ENCODE measurements at places on chromosomes 6 and 20.

DNA sequence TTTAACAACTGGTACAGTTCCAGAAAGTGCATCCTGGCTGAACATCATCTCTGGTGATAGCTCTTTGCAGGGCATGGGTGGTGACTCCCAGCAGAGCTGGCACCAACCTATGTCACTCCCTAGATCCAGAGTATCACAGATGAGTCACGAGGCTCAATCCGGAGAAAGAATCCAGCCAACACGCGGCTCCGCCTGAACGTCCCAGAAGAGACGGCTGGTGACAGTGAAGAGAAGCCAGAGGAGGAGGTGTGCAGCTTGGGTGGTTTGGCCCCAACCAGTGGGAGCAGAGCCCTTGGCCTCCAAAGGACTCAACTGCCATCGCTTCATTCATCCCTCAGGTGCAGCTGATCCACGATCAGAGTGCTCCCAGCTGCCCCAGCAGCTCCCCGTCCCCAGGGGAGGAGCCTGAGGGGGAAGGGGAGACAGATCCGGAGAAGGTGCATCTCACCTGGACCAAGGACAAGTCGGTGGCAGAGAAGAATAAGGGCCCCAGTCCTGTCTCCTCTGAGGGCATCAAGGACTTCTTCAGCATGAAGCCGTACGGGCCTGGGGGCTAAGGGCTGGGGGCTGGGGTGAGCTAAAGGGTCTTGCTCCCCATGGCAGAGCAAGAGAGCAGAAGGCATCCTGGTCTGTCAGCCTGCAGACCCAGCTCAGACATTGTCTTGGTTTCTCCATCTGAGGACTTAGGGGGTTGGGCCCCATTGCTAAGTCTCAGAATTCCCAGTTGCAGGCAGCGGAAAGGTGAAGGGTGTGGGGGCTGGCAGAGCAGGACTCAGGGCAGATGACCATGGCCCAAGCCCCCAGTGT is 27.2 kb downstream of the SLC12A5 start:
- DNase-seq, result no peak

DNA sequence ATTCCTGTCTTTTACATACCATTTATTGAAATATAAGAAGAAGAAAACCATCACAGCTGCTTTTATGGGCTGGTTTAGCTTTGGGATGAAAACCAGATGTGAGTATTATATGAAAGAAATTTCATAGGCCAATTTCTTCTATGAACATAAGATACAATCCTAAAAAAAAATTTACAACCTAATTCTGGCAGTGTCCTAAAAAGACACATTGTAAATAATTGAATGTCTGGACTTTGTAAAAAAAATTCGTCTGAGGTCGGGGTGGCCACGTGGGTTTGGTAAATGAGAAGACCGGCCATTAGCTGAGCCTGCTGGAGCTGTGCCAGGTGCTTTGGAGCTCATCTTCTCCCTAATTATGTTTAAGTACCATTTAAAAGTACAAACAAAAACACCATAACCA is 26.8 kb downstream of the DACT2 start:
- DNase-seq, result no peak

DNA sequence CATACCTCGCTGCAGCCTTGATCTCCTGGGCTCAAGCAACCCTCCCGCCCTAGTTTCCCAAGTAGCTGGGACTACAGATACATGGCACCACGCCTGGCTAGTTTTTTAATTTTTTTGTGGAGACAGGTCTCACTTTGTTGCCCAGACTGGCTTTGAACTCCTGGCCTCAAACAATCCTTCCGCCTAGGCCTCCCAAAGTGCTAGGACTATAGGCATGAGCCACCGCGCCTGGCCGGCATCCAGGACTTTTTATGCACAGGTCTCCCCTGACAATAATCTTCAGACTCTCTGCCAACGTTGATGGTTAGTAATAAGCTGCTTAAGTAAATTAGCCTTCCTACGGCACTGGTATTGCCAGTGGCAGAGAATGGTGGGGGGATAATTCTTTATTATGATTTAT is 110.5 kb upstream of the MTHFD1L start:
- DNase-seq, result no peak

DNA sequence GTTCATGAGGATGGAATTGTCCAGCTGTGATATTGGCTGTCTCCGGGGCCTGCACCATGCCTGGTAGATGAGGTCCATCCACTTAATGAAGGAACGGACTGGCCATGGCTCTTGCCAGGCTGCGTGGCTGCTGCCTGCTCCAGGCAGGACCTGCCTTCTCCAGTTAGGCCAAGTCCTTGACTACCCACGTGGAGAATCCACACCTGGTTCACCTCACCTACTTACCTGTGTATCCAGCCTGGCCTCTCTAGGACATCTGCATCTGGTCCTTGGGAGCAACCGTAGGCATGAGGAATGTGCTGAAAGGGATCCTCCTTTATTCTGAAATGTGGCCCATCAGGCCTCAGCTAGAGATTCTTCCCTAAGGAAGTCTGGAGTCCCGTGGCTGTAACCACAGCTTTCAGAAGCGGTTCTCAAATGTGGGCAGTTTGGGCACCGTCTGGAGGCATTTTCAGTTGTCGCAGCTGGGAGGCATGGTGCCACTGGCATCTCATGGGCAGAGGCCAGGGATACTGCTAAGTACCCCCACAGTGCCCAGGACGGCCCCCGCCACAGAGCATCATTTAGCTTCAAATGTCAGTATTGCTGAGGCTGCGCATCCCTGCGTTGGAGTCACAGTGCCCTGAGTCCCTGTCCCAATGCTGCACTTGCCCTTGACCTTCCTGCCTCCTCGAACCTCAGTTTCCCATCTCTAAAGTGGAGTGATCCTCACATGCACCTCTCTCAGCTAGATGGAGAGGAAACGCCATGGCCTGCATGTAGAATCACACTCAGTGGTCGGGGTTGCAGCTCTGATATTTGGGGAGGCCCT is 67.5 kb downstream of the PHACTR3 start:
- no peak for DNase-seq

GRCh38 chr20:47350181-47350550 is 6.3 kb downstream of the ZMYND8 start:
- DNase-seq, result no peak

DNA sequence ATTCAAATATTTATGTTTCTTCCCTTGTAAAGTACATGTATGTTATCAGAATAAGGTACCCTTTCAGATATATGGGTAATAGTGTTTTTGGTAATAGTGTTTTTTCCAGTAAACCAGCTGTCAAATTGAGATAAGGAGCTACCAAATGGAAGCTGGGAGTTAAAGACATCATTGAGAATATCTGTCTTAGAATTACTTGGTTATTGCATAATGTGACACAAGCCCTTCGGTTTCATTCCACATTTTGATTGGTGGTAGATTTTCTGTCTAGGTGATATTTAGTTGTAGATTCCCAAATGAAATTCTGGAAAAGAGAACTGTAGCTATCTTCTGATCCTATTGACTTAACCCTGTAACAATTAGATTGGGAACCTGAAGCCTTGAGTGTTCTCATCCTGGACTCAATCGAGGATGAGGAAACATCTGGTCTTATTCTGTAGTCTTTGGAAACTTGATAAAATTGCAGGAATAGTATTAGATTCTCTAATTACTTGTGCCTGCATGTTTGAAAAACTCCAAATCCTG is 75.1 kb upstream of the SYNJ2 start:
- DNase-seq, result no peak

DNA sequence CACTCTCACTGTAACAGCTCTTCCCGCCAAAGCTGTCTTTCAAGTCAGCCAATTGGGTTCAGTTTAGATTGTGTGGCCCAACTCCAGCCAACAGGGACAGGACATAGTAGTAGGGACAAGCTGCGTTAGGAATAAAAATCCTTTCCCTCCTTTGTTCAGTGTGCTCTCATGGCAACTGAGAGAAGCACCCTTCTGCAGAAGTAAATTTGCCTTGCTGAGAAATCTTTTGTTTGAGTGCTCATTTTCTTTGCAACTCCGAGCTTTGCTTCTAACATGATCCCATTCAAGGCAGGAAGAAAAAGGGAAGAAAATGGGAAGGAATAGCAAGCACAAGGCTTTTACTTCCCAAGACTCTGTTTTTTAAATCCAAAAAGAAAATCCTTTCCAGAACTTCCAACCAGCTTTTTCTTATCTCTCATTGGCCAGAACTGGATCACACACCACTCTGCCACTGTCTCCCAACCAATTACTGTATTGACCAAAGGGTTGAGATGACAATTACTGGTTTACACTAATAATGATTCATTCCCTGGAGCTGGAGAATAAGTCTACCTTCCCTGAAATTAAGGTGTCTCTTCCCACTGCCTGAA is 52.7 kb downstream of the STX11 start:
- no peak for DNase-seq

DNA sequence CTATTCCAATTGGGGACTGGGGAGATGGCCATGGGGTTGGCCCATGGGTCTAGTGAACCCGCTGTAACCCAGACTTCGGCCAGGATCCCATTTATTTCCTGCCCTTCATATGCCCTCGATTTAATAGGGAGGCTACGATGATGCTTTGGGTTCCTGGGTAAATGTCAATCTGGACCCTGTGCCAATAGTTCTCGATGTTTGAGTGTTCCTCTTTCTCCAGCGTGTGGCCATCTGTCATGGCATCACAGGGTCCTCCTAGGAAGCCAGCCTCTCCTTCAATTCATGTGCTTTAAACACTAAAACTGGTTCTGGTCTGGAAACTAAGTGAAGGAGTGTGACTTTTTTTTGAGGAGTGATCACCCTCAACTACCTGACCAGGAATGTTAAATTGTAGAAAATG is 28.7 kb upstream of the ELMO2 start:
- DNase-seq, result no peak

DNA sequence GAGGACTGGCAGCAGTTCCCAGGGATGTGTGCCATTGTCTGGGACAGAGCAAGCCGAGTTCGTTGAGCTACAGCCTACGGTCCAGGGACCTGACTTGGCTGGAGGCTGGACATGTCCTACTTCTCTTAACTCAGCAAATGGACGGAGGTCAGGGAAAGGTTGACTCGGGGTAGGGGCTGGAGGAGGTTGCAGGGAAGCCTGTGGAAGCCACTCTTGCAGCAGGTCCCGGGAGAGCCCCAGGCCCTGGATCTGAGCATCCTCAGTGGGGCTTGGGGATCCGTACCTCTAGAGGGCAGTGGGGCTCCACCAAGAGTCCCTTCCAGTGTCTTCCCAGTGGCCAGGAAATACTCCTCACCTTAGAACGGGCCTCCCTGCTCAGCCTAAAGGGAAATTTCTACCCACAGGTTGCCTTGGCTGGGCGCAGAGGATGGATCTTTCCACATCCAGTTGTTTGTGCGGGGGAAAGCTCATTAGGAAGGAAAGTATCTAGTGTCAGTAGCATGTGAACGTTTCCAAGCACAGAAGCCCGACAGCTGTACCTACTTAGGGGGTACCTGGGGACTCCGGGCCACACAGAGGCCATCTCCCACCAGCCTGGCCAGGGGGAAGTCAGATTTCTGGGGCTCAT is 170.2 kb downstream of the NFATC2 start:
- peak; percentile 48 for DNase-seq

- no peak for DNase-seq
These were observed 90.1 kb downstream of the ANKRD60 start for GRCh38 chr20:58138395-58138794.
